Breast epithelium (tissue), 4 donors: ENCODE measurements at places on chromosomes 3 and 15. TPM values are rescaled to one million over a fixed set of nuclear protein-coding genes. Genes with fewer than 3 reads are reported as not detected.

DNA sequence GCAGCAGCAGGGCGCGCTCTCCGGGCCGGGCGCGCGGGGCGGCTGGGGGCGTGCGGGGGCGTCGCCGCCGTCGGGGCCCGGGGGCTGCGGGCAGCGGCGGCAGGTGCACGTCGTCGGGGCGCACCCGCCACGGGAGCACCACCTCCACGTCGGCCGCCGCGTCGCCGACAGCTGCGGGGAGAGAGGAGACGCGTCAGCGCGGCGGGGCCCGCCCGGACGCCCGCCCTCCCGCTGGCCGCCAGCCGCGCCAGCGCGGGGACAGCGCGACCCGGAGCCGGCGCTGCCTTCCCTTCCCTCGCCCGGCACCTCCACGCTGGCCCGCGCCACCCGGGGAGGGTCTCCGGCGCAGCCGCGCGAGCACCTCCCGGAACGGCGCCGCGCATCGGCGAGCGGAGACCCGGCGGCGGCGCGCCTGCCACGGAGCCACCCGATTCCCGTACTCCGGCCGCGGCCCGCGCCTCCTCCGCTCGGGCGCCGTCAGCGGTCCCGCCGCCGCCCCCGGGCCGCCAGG, 481 bp downstream of the ADAMTS17 start:
- H3K4me3 ChIP-seq: peak overlapping the region; percentile 79
- no peak for DNase-seq
- no peaks in the 10 kb centered on the region for H3K27me3 ChIP-seq
- no peaks in the 10 kb centered on the region for H3K36me3 ChIP-seq

The TNFSF10 gene
- 294 TPM for total RNA-seq

The MLF1 gene
- total RNA-seq: 10.2 TPM

DNA sequence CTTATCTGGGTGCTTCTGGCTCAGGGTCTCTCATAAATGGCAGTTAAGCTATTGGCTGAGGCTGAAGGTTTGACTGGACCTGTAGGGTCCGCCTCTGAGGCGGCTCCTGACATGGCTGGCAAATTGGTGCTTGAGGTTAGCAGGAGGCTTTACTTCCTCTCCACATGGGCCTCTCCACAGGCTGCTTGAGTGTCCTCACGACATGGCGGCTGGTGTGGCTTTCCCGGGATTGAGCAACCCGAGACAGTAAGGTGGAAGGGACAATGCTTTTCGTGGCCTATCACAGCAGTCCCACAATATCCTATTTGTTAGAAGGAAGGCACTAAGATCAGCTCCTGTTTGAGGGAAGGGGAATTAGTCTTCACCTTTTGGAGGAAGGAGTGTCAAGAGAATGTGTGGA, 267.3 kb upstream of the LRRFIP2 start:
- no peak for DNase-seq
- H3K36me3 ChIP-seq: no peaks in the 10 kb centered on the region
- no peak overlapping the region for H3K4me3 ChIP-seq
- no peaks in the 10 kb centered on the region for H3K27me3 ChIP-seq

DNA sequence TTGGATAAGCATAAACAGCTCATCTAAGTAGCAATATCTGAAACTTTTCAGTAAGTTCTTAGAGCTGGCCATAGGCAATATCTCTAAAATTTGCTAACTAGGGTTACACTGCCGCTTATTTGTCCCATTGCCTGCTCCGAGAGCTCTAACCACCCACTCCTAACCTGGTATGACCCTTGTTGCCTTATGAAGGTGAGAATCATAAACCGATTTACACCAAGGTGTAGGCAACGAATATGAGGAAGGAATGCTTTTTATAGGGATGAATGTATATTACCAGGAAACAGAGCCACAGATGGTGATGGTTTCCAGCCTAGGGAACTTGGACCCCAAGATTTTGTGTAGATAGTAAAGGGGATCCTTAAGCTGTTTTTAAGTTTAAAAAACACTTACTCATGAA, 440.9 kb downstream of the PDCD6IP start:
- no peak for DNase-seq
- no peaks in the 10 kb centered on the region for H3K4me1 ChIP-seq
- H3K4me3 ChIP-seq: no peak overlapping the region
- H3K27me3 ChIP-seq: no peaks in the 10 kb centered on the region
- no peak overlapping the region for H3K27ac ChIP-seq
